ENCODE measurements at places on chromosomes 16 and 17. TPM values are rescaled to one million over a fixed set of nuclear protein-coding genes. Genes with fewer than 3 reads are reported as not detected.
A peak's percentile ranks its signal among the peaks of the same experiment; 100 is the strongest.

- no peak for DNase-seq
- no peaks in the 10 kb centered on the region for H3K36me3 ChIP-seq
- H3K27me3 ChIP-seq: no peaks in the 10 kb centered on the region
- no peak overlapping the region for H3K27ac ChIP-seq
Observed at GRCh38 chr16:50941681-50942080, 199.8 kb downstream of the CYLD start.

The KCTD5 gene
- 95.0 TPM for total RNA-seq

GRCh38 chr17:60904582-60904981 lies 226.9 kb downstream of the BCAS3 start:
- DNase-seq: no peak
- no peaks in the 10 kb centered on the region for H3K36me3 ChIP-seq
- H3K4me1 ChIP-seq: peaks cover 41% of the 10 kb centered on the region
- no peaks in the 10 kb centered on the region for H3K27me3 ChIP-seq
- no peak overlapping the region for H3K27ac ChIP-seq
- H3K4me3 ChIP-seq: no peak overlapping the region

The CCL3 gene
- total RNA-seq: not detected

DNA sequence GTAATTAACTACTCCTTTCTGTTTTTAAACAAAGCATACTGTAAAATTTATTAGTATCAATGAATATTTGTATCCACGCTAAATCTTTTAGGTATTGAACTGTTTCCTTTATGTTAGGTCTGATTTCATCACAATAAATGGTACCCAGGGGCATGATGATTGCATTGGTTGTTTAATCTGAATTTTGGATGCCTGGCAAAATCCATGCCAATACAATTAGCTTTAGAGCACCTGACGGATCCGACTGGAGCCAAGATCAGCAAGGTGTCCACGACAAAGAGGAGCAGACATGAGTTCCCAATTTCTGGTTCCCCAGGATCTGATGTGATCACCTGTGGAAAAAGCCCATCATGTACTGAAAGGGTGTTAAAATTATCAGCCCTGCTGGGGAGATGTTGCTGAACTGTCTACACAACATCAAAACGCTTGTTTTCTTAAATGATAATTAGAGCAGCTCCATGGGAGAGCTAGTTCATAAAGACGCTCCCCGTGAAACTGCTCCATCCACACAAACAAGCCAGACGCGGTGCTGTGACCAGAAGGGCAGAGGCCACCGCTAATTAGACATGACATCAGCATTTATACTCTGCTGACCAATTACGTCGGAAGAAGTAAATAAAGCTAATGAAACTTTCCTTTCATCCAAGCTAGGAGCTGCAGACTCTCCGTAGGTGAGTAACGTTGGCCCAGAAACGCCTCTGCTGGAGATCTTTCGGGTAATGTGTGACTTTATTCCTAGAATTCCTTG lies 151.7 kb downstream of the CPPED1 start:
- H3K27ac ChIP-seq: no peak overlapping the region
- H3K4me3 ChIP-seq: no peak overlapping the region
- no peaks in the 10 kb centered on the region for H3K36me3 ChIP-seq
- no peaks in the 10 kb centered on the region for H3K4me1 ChIP-seq
- no peak for DNase-seq

The SEPTIN1 gene
- total RNA-seq: not detected

- H3K4me3 ChIP-seq: no peak overlapping the region
- H3K27me3 ChIP-seq: no peaks in the 10 kb centered on the region
- no peaks in the 10 kb centered on the region for H3K4me1 ChIP-seq
- DNase-seq: no peak
- no peaks in the 10 kb centered on the region for H3K36me3 ChIP-seq
- no peak overlapping the region for H3K27ac ChIP-seq
Observed at GRCh38 chr16:79404571-79404970, 196.0 kb downstream of the MAF start.

DNA sequence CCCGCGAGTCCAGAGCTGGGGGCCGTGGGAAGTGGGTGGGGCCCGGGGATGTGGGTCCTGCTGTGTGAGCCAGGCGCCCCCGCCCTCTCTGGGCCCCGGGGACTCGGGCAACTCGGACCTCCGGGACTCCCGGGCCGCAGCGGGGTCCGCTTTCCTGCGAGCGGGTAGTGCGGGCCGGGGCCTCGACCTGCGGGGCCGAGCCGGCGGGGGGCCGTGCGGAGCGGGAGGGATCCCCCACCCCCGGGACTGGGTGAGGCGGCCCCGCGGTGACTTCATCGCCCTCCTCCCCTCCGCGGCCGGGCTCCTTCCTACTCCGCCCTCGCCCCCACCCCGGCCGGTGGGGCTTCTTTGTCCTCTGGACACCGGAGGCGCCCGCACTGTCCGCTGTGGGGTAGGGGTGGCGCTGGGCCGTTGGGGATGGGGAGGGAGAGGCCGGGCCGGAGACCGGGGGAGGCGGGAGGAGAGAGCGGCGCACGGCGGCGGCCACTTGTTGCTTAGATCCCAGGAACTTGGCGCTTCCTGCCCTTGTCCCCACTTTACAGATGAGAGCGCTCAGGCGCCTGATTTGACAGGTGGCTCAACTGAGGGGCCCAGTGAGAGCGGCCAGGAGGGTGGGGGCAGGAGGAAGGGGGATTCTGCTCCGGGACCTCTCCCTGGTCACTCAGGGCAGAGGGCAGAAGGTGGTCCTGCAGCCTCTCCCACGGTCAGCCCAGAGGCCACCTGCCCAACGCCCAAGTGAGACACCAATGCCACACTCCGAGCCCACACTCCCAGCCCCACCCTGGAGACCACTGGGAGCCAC lies 874 bp downstream of the CMTM3 start:
- peak; percentile 72 for DNase-seq
- H3K4me3 ChIP-seq: peak overlapping the region; percentile 92
- peaks cover 30% of the 10 kb centered on the region for H3K36me3 ChIP-seq
- peak overlapping the region; percentile 85 for H3K27ac ChIP-seq

GRCh38 chr17:81132197-81132540 lies 33.1 kb upstream of the PVALEF start:
- peaks cover 26% of the 10 kb centered on the region for H3K27me3 ChIP-seq
- H3K4me3 ChIP-seq: no peak overlapping the region
- no peak overlapping the region for H3K27ac ChIP-seq

DNA sequence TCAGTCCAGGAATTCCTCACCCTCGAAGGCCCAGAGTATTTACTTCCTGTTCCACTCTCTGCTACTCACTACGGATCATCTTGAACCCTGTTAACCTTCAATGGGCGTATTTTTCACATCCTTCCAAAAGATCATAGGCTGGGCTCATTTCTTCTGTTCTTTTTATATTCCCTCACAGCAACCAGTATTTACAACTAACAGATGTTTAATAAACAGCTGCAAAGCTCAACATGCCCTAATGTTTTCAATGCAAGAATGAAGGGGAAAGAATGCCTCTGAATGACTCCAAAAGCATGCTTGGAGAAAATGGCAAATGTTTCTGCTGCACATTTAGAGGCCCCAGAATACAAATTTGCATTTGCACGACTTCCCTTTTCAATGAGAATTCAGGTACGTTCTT lies 174.9 kb downstream of the ZFHX3 start:
- H3K36me3 ChIP-seq: no peaks in the 10 kb centered on the region
- H3K4me3 ChIP-seq: no peak overlapping the region
- no peak overlapping the region for H3K27ac ChIP-seq
- peaks cover 25% of the 10 kb centered on the region for H3K4me1 ChIP-seq

GRCh38 chr16:56102183-56102686 lies 89.1 kb upstream of the GNAO1 start:
- no peak overlapping the region for H3K27ac ChIP-seq
- H3K27me3 ChIP-seq: no peaks in the 10 kb centered on the region
- H3K36me3 ChIP-seq: no peaks in the 10 kb centered on the region
- H3K4me1 ChIP-seq: no peaks in the 10 kb centered on the region

GRCh38 chr16:65779201-65779600 lies 587.3 kb upstream of the CDH5 start:
- H3K27ac ChIP-seq: no peak overlapping the region
- no peak overlapping the region for H3K4me3 ChIP-seq
- DNase-seq: no peak
- H3K36me3 ChIP-seq: no peaks in the 10 kb centered on the region
- H3K4me1 ChIP-seq: no peaks in the 10 kb centered on the region

The CDT1 gene
- 36.7 TPM for total RNA-seq

DNA sequence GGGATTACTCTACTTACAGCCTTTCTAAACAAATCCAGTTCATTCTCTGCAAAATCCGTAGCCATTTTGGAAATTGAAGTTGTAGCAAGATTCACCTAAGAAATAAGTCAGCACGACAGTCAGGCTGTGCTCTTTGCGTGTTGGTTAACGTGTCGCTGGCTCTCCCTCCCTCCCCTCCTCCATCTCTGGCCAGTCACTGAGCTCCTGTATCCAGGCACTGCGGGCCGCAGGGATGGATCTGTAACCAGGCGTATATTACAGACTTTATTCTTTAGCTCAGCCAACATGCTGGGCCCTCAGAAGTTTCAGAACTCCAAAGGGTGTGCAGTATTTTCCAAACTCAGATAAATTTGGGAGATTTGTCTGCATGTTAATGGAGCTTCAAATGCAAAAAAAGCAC lies 30.8 kb downstream of the KDM8 start:
- H3K4me1 ChIP-seq: peaks cover 9% of the 10 kb centered on the region
- no peak for DNase-seq
- H3K27me3 ChIP-seq: no peaks in the 10 kb centered on the region
- H3K4me3 ChIP-seq: no peak overlapping the region
- no peak overlapping the region for H3K27ac ChIP-seq

Measured in SJSA1 (cell line).